Stimulated activated CD8-positive, alpha-beta memory T cell treated with anti-CD3 and anti-CD28 coated beads, Interleukin-15, amount 100 ng/mL, for 24 hours (primary cell): ENCODE measurements at places on chromosomes 5 and 9.

GRCh38 chr9:123058834-123059233 lies 25.4 kb downstream of the GPR21 start:
- DNase-seq: no peak

DNA sequence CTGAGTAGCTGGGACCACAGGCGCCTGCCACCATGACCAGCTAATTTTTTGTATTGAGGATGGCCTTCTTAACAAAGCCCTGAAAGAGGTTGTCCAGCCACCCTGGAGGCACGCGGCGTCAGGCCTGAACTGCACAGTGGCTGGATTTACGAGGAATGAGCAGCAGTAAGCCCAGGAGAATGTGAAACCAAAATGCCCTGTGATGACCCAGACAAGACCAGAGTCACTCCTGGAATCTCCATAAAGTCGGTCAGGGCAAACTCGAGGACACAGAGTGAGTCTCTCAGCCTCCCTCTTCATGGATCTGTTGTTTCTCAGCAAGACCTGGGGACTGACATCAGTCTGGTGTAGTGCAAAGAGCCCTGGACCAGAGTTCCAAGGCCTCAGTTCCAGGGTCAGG lies 53.2 kb upstream of the C5orf58 start:
- no peak for DNase-seq

DNA sequence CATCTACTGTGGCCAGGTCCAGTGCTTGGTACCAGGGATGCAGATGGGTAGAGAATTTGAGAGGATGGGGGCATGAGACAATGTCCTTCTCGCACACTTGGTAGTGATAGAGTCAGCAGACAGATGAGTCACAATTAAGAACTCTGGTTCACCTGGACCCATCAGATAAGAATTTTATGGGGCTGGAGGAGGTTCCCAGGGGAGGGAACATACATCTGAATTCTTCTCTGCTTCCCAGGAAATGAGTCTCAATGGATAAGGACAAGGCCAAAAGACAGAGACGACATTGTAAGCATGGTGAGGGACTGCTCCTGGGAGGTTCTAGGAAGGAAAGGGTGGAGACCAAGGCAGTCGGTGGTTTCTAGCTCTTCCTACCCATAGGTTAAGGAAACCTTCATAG lies 5.3 kb downstream of the SLC4A9 start:
- DNase-seq: no peak

DNA sequence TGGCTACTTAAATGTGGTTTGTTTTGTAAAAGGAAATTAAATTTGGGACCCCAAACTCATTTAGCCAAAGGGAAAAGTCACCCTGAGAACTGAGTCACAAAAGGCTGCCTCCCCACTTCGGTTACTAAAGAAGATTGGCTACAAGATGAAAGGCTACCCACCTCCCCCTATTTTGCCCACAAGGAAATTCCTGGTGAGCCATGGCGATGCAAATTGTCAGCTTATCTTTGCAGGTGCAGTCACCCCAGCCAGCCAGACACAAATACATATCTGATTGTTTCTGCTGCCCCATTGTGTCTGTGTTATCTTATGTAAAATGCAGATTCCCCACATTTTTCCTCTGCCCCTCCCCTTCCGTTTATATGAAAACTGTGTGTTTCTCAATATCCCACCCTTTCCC lies 8.9 kb downstream of the PAEP start:
- DNase-seq: no peak

DNA sequence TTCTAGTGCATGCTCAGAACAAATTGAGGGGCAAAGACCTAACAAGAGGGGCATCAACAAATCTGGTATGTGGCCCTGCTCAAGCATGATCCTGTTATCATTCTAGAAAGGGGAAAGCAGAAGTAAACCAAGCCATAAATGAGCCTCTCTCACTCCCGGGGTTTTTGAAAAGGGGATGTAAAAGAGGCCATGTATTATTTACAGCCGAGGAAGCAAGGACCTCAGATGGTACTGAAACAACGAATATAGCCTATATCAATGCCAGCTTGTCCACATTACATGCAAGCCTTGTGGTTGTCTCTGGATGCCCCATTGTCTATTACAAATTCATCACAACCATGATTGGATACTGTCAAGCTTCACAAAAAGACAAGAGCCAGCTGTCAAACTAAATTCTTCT lies 211.3 kb downstream of the DCP2 start:
- no peak for DNase-seq

DNA sequence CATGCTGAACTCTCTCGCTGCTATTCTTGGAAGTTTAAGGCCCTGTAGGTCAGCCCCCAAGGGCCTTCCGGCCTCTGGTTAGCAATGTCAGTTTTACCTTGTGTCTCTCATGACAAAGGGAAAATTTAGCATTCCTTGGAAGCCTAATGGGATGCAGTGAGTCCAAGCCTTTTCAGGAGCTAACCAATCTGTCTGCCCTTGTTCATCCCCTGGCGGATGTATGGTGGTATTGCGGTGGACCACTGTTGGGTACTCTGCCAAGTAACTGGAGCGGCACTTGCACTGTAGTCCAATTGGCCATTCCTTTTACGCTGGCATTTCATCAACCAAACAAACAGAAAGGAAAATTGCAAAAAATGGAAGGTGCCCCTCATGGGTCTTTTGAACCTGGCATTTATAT lies 318.4 kb upstream of the NMUR2 start:
- DNase-seq: no peak

- DNase-seq: no peak
Observed at GRCh38 chr5:28574606-28575005, 1536.2 kb upstream of the CDH9 start.

- no peak for DNase-seq
Observed at GRCh38 chr5:21688655-21689054, 1164.5 kb downstream of the CDH12 start.

DNA sequence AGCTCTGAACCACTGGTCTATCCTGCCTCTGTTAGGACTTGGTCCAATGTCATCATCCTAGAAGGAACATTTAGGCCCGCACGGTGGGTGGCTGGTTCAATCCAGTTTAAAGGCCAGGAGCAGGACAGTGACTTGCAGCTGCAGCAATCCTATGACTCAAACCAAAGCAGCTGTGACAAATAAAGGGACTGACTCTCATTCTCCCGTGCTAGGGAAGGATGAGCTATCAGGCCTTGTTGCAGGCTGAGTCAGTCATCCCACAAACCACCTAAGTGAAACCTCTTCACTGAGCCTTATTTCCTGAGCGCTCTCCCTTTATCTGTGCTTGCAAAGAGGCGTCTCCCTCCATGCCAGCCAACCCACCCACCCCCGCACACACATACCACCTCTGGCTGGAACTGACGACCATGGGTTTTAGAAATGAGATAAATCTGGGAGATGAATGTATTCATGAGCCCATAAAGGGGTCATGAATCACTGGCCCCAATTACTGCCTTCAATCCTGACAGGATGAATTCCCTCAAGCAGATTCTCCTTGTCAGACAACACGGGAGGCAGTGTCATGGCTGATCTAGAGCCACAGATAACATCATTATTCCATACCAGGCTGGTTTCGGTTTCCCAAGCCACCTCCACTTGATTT lies 93.4 kb downstream of the KCNIP1 start:
- no peak for DNase-seq

- DNase-seq: no peak
Observed at GRCh38 chr5:53422539-53422938, 57.9 kb upstream of the FST start.

DNA sequence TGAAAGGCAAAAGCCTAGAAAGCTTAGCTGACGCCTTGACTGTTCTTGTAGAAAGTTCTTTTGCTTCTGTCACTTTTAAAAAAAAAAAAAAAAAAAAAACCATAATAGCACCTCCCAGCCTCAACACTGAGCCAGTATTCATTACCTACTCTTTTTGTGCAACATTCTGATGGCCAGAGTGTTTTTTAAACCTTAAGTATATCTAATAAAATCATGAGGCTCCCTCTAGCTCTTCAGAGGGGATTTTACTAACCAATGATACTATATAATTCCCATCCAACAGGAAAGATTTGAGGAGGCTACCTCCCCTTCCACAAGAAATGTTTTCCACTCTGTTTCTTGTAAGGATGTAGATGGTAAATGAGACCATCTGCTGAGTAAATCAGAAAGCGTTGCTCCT lies 3.9 kb downstream of the BNC2 start:
- DNase-seq: no peak

GRCh38 chr9:15377625-15378540 lies 44.8 kb upstream of the SNAPC3 start:
- no peak for DNase-seq

DNA sequence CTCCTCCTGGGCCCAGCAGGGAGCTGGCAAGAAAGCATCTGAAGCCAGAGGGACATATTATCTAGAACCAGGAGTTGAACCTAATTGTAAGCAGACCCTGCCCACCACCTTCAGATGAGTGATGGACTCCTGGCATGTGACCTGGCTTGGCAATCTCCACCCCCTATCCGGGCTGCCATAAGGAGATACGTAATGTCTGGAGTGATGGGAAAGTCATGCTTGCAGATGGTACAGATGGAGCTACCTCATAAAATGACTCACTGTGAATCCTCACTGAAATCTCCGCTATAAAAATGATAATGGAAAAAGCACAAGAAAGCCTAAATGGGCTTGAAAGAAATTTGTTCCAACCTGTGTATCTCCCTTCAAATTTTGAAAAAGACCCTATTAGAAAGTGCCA lies 157.5 kb downstream of the DMRT2 start:
- DNase-seq: no peak

- DNase-seq: no peak
Observed at GRCh38 chr9:34291023-34291422, 38.0 kb downstream of the KIF24 start.

GRCh38 chr5:76560952-76561891 lies 62.0 kb downstream of the F2RL2 start:
- no peak for DNase-seq

DNA sequence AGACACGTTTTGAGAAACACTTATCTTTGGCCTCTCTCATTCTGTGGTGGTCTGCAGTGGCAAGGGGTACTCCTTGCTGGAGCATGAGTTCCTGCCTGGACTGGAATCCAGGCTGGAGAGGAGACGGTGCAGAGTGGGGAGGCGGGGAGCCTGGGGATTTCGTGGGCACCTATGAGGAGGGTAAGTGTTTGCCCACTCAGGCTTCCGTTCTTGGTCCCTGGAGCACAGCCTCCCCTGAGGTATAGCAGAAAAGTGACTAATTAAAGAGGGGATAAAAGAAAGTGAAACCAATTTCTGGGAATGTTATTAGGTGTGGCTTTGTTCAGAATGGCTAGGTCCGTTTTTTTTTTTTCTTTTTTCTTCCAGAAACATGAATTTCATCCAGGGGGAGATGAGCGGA lies 90.8 kb downstream of the ARHGAP26 start:
- no peak for DNase-seq

- DNase-seq: no peak
Observed at GRCh38 chr5:38922199-38922598, 76.4 kb downstream of the OSMR start.

DNA sequence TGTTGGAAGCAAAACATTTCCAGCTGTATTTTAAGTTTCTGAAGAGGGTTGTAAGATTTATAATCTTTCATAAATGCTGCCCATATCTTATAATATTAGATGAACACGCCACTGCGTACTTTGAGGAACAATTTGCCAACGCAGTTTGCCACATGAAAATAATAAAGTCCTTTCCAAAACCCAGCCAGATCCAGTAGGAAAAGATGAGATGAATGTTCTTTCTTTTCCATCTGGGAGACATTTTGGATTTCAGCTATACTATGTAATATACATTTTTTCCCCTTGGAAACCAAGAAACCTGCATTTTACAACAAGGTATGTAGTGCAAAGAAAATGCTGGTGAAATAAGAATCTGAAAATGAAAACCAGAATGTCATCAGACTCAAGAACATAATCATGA lies 125.4 kb downstream of the NFIB start:
- DNase-seq: no peak

GRCh38 chr9:93598647-93599241 lies 22.4 kb downstream of the PHF2 start:
- no peak for DNase-seq

DNA sequence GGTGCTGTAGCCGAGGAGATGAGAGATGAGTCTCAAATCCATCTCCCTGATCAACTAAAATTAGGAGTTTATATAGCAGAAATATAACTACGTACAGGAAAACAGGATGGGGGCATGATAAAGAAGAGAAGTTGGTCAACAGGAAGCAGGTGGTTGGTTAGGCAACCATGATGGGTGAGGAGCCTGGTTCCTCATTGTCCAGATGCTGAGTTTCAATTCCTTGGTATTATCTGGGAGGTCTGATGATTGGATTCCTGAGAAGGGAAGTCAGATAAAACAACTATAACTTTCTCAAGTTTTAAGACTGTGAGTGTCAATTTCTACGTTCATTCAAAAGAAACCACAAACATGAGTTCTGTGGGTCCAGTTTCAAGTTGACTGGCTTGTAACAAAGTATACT lies 323.9 kb downstream of the MTRR start:
- no peak for DNase-seq

- DNase-seq: no peak
Observed at GRCh38 chr9:36548454-36548853, 24.2 kb upstream of the MELK start.

GRCh38 chr5:59416451-59416850 lies 477.1 kb downstream of the PDE4D start:
- no peak for DNase-seq

DNA sequence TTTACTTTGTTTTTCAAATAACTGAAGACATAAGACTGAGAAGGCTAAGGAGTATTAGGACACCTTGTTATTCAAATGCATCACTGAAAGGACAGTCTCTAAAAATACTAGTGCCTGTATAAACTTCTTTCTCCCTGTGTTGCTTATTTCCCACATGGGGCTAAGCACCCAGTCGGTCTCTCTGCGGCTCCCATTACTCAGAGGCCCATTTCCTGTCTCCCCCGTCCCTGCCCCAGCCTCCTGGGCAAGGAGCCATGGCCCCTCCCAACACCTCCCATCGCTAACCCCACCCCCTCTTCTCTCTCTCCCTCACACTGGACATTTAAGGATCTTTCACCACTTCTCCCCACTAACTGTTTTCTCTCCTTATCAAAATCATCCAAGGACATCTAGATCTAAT lies 81.9 kb downstream of the EBF1 start:
- no peak for DNase-seq

DNA sequence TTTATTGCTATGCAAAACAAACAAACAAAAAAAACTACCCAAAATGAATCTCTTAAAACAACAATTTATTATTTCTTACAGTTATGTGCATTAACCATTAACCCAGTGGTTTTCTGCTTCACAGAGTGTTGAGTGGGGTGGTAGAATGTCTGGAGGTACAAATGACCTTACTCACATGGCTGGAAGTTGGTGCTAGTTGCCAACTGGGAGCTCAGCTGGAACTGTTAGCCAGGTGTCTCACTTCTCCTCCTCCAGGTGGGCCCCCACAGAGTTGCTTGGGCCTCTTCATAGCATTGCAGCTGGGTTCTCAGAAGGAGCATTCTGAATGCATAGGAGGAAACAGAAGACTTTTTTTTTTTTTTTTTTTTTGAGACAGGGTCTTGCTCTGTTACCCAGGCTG lies 10.5 kb upstream of the B4GALT1 start:
- DNase-seq: no peak

DNA sequence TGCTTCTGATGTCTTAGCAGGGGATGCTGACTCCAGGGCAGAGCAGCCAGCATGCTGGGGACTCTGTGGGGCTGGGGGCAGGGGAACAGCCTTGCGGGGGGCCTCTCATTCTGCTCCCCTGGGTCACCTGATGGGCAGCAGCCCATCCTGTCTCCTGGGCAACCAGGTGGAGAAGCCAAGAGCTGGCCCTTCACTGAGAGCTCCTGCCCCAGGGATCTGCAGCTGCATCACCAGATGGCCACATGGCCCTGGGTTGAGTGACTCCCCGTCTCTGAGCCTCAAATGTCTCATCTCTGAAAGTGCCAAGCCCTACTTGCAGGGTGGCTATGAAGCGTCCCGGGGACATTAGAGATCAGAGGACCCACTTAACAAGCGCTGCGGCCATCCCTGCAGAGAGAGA lies 49.1 kb downstream of the LRSAM1 start:
- DNase-seq: no peak
